ENCODE measurements at places on chromosomes 5 and 9. TPM values are rescaled to one million over a fixed set of nuclear protein-coding genes. Genes with fewer than 3 reads are reported as not detected.

The HSPB3 gene
- total RNA-seq, result not detected

DNA sequence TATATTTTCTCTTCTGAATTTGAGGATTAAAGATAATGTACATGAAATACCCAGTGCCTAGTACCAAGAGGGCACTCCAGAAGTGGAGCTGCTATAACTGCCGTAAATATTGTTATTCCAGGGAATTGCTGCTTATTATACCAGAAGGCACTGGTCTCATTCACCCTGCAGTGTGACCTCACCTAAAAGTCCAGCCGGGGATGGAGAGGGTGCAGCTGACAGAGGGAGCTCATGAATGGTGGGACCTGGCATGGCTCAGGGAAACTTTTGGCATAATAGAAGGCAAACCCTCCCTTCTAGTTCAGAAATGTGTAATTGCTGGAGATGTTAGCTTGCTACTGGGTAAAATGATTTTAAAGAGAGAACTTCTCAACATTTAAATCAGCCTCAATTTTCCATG, 108.5 kb downstream of the MVB12B start:
- no peak for DNase-seq

The SLC6A3 gene
- not detected for total RNA-seq

The CAMK4 gene
- total RNA-seq, result 0.13 TPM

DNA sequence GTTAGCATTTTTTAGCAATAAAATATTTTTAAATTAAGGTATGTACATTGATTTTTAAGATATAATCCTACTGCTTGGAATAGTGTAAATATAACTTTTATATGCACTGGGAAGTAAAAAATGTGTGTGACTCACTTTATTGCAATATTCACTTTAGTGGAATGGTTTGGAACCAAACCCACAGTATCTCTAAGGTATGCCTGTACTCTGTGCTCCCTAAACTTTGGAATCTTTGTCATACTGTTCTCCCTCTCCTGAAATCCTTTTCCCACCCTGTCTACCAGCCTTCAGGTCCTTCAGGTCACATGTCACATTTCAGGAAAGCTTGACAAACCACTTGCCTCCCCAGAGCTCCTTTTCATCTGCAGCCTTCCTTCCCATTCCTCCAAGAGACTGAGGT, 308.7 kb downstream of the SPOCK1 start:
- no peak for DNase-seq

The SLC4A9 gene
- total RNA-seq, result not detected

The LHX2 gene
- not detected for total RNA-seq

The S1PR3 gene
- 1.2 TPM for total RNA-seq

DNA sequence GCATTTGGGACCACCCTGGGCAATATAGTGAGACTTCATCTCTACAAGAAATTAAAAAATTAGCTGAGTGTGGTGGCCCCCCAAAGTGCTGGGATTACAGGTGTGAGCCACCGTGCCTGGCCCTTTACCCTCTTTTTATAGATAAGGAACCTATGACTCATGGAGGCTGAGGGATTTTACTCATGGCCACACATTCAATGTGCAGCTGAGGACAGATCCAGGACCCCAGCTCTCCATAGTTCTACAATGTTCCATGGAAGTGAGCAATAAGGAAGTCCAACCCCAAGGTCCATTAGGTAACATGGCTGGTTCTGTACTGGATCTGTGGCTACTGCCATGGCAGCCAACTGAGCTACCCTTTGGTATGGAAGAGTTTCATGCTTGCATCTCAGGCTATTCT, 25.3 kb upstream of the PDZD2 start:
- DNase-seq, result no peak

The DMRT2 gene
- not detected for total RNA-seq

The MLANA gene
- total RNA-seq, result not detected

DNA sequence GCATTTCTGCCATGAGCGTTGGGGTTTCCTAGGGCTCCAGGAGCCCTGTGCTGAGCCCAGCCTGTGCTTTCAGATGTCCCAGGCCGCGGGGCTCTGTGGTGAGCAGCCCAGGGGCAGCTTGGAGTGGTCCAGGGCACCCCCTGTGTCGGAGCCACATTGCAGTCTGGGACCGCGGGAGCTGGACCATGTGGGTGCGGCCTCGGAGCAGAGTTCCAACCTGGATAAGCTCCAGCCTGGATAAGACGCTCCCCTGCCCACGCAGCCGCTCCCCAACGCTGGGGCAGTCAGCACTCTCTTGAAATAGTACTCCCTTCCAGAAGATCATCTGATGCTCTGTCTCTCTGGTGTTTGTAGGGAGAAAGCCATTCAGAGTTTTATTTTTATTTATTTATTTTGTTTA, 111.1 kb downstream of the WNK2 start:
- no peak for DNase-seq

The PCDHGA10 gene
- total RNA-seq, result 3.0 TPM

GRCh38 chr9:87010626-87011025, 63.3 kb upstream of the GAS1 start:
- DNase-seq, result no peak

DNA sequence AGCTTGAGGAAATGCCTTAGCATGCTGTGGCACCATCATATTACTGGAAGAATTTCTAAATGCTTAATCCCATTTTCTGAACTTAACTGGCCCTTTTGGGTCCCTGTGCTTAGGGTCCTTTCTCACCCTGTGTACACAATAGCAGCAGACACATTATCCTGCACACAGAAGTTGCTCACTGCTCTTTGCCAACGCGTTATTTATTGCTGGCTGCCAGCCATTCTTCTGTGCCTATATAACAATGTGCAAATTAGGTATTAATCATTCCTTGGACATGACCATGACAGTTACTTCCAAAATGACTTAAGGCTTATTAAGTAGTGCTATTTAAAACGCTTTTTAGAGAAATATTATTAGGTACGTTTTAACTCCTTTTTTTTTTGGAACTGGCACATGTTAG, 134.7 kb downstream of the FBN2 start:
- no peak for DNase-seq

DNA sequence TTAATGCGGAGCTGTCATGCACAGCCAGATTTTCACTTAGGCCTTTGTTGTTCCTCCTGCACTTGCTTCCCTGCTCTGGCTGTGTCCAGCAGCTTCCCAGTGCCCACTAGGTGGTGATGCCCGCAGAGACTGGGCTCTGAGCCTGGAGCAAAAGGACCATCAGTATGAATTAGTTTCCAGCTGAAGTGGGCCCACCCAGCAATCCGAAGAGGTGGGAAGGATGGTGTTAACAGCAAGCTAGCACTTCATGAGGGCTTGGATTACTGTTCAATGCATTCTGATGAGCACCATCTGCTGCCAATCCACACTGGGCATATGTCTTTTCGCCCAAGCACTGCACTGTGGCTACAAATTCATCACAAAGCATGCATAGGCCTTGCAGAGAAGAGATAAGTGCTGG, 459.1 kb downstream of the SPOCK1 start:
- DNase-seq, result no peak

GRCh38 chr9:91864380-91864779, 85.6 kb downstream of the ROR2 start:
- no peak for DNase-seq

DNA sequence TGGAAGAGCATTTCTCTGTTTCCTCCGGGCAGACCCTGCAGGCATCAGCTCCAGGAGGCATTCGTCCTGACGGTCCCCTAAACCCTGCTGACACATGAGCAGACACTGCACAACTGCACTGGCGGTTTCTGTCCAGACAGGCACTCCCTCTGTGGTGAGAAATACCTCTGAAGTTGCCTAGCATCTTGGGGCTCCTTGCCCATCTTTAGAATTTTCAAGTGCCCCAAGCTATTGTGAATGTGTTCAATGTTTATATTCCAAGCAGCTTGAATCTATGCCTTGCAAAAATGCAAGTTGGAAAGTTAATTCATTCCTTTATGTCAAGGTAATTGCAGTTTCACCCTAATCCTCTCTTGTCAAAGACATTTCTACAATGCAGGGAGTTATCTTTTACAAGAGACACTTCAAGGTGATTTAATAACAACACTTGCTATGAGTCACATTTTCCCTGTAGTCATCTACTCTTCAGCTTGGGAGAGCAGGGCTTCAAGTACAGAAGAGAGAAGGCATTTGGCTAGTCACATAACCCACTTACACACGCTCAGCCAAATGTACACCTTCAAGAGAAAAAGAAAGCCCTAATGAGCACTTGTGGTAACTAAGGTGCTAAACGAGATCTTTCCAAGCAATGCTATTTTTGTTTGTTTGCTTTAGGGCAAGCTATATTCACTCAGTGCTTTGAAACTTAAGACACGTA, 302.5 kb downstream of the MLLT3 start:
- DNase-seq, result no peak

The TMOD1 gene
- total RNA-seq, result 1.7 TPM

The INSL6 gene
- not detected for total RNA-seq

DNA sequence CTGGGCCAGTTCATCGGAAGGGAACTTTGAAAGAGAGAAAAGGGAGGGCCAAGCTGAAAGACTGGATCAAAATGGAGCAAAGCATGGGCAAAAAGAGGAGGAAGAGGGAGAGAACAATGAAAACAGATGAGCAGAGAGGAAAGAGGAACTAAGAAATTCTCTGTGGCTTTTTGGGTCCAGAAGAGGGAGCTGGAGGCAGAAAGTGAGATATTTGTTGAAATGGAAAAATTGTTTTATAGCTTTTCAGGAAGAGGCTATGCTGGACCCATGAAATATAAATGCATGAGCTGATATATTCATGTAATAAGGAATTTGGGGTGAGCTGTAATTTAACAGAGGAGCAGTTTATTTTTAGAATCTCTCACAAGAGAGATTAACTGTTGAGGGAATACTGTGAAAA, 457.3 kb downstream of the DMAC1 start:
- no peak for DNase-seq

GRCh38 chr9:98879963-98880310, 63.8 kb upstream of the COL15A1 start:
- no peak for DNase-seq

The TLX3 gene
- total RNA-seq, result not detected

DNA sequence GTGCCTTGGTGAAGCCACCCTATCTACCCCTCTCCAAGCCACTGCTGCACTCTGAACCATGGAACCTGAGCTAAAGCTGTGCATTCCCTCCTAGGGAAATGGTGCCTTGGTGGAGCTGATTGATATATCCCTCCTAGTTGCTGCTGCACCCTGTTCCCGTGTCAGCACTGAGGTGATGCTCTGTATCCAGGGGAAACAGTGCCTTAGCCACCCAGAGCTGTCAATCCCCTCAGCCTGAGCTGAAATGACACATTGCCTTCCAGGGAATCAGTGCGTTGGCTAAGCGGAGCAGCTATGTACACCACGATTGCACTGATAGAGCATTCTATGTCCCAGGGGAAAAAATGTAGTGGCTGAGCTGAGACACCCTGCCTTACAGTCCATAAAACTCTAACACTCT, 257.0 kb downstream of the TMEM232 start:
- no peak for DNase-seq

DNA sequence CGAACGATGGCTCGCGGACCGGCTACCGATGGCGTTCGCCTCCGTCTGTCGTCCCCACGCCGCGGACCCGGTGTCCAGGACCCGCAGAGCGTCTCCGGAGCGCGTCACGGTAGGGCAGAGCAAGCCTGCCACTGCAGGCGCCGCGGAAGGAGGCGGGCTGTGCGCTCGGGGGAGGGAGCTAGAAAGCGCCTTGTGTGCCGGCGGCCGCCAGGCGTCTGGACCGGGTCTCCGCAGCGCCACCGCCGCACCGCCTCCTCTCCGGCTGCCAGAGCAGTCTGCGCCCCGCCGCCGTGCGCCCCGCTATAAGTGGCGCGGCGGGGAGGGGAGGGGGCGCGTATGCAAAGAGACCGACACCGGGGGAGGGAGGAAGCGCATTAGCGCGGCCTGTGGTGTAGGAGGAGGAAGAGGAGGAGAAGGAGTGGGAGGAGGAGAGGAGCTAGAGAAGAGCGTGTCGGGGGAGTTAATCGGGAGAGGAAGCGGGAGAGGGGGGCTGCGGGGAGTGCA, at the start of gene ENC1:
ENC1 (minus strand) TSS at position 279 of the 504 bp plus-strand sequence. CDS start 4,243 bp downstream, outside the sequence.
- peak; percentile 94 for DNase-seq

The NPDC1 gene
- 14.4 TPM for total RNA-seq

GRCh38 chr9:14485366-14485765, 171.4 kb upstream of the NFIB start:
- no peak for DNase-seq

DNA sequence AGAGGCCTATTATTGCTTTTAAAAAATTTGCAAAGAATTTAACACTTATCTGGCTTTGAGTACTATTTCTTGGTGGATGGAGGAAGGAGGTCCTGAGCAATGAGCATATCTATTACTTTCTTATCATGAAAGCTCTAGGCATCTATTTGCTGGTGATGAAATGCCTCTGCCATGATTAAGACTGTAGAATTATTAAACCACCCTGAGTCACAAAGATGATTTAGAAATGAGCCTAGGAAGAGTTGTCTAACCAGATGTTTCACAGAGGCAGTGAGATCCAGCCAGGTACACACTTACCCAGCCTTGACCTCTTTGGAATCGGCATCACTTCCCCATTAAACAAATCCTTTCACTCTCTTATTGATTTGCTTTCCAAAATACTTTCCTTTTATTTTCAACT, 304.4 kb upstream of the KIF2A start:
- DNase-seq, result no peak
